ENCODE measurements at places on chromosomes 2 and 18.

DNA sequence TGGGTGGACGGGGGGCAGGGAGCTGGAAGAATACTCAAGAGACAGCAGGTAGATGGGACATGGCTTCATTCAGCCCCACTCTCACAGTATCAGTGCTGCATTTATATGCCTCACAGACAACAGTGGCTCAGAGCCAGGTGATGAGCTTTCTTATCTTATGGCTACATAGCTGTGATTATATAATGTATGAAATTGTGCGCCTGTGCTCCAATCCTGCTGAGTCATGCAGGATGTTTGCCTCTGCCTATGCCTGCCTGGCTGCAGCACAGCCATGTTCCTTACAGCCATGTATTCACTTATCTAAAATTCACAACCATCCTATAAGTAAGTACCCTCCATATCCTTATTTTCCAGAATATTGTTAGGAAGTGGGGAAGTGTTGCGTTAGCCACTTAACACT lies 37.7 kb upstream of the RNF103 start:
- no peak for DNase-seq

DNA sequence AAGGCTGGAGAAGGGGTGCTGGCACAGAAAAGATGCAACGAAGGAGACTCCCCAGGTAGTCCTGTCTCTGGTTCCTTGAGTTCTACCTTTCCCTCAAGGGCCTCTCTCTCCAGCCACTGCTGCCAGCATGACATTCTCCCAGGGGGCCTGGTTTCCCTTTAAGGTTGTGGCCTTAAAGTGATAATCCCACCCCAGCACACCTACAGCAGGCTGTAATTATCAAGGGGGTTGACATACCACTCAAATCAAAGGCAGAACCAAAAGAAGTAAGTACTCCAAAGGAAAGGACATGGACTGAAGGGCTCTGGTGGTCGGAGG lies 127.4 kb upstream of the MSH6 start:
- no peak for DNase-seq

- peak; percentile 77 for DNase-seq
Observed at GRCh38 chr2:124970030-124970429, 944.9 kb downstream of the CNTNAP5 start.

DNA sequence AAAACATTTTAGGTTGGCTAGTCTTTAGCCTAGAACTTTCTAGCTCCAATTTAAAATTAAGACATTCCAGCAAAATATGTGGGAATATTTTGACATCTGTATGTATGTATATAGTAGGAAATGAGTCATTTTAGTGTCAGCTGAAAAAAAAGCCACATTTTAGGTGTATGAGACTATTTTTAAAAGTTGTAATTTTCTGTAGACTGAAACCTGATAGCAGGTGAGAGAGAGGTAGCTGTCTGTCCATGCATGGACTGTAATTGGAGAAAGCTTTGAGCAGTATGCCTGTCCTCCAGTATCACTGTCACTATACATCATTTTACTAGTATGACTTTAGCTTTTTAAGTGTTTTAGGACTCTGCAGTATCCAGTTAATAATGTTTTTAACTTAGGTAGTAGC lies 26.1 kb upstream of the PPP1R1C start:
- DNase-seq = no peak

- DNase-seq = no peak
Observed at GRCh38 chr2:46612675-46613074, 133.3 kb downstream of the TMEM247 start.

DNA sequence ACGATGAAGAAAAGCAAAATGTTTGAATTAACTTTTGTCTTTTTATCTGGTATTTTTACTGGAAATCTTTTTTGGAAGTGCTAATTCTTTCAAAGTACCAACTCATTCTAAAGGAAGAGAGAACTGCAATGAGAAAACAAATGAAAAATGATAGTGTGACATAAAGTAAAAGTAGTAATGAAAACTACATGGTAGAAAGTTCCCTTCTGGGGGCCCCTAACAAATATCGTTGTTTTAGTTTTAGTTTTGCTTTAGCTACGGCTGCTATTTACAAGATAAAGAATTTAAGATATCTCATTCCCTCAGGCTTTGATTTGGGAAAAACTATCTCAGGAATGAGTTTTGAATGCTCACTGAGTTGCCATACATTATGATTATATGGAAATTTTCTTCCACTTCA lies 161.4 kb downstream of the XIRP2 start:
- DNase-seq = no peak

DNA sequence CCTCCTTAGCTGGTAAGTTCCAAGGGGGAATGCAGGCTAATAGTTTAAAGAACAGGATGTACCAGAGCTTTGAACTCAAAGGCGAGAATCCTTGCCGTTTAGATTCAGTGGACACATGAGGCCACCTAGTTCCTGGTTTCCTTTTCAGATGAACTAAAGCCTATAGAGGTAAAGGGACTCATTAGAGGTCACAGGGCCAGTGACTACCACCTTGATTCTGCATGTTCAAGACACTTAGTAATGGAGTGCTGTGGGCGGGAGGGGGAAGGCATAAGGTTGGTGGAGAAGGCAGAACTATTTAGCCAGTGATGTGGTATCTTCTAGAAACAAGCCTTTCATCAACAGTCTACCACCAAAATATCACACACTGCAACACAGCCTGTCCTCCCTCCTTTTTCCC lies 47.9 kb downstream of the ARHGEF33 start:
- no peak for DNase-seq

DNA sequence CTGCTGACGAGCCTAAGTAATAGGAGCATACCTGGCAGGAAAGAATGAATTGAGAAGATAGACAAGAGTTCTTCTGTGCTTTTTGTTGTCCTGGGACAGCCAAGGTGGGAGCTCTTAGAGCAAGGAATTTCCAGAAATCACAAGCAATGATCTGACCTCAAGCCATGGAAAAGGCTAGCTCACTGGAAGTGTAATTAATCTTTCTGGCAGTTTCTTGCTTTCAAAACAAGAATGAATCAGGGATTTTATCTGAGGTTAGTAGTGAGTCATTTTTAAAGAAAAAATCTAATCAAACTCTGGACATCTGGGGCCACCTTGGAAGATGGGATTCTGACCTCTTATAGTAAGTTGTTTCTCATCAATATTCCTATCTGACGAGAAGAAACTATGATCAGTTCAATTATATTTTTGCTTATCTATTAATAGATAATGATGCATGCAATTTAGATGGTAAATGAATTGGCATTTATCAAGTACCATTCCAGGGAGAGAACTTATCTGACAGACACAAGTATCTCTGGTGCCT lies 98.0 kb downstream of the ADCYAP1 start:
- no peak for DNase-seq

- no peak for DNase-seq
Observed at GRCh38 chr2:212343167-212343566, 195.4 kb downstream of the ERBB4 start.

DNA sequence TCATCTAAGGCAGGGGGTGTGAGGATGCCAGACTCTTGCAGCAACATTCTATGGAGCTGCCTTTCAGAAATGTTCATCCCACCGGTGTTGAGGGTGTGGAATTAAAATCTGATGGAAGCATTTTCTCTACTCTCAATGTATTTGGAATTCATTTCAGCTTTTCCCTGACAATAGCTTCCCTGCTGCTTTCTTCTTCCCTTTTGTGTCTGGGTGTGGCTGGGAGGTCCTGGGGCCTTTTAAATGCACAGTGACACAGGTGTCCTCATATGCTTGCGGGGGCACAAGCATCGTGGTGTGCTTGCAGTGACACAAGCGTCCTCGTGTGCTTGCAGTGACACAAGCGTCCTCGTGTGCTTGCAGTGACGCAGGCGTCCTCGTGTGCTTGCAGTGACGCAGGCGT lies 43.4 kb upstream of the ASB18 start:
- DNase-seq = no peak

DNA sequence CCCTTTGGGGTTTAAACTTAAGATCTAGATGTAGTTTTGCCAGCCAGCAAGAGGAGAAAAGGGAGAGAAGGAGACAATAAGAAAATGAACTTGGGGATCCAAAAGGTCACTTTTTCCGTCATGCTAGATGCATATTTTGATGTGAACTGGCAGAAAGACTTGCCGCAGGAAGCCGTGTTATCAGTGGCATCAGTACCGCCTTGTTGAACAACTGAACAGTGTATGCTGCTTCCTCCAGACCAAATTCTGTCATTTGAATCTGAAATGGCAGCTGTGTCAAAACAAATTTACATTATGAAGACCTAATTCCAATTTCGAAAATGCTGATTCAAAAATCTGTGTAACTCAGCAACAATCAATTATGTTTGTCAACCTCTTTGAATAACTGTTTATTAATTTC lies 42.1 kb downstream of the TMEM200C start:
- DNase-seq = no peak

All from Ammon's horn (tissue), 1 donor.